ENCODE measurements at places on chromosomes 16 and 17.

DNA sequence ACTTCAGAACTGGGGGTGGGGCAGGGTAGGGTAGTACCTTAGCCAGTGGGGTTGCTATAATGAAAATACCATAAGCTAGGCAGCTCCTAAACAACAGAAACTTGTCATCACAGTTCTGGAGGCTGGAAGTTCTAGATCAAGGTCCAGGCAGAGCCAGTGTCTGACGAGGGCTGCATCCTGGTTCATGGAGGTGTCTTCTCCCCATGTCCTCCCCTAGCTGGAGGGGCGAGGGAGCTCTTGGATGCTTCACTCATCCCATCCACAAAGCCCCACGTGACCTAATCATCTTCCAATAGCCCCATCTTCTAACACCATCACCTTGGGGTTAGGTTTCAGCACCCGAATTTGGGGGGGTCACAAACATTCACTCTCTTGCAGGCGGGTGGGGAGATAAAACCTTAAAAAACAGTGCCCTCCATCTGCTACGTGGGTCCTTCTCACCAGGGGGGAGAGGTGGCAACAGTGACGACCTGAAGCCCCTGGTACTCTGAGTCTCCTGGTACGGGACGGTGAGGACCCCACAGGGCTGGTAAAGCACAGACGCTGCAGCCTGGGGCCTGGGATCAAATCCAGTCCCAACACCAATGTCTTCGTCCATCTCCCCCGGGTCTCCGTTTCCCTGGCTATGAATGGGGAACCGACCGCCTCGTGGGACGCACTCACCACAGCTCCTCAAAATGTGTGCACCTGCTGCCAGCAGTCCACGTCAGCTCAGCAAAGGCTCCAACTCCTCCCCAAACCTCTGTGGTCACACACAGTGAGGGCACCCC lies 22.8 kb downstream of the RAB40B start:
- DNase-seq, result no peak

DNA sequence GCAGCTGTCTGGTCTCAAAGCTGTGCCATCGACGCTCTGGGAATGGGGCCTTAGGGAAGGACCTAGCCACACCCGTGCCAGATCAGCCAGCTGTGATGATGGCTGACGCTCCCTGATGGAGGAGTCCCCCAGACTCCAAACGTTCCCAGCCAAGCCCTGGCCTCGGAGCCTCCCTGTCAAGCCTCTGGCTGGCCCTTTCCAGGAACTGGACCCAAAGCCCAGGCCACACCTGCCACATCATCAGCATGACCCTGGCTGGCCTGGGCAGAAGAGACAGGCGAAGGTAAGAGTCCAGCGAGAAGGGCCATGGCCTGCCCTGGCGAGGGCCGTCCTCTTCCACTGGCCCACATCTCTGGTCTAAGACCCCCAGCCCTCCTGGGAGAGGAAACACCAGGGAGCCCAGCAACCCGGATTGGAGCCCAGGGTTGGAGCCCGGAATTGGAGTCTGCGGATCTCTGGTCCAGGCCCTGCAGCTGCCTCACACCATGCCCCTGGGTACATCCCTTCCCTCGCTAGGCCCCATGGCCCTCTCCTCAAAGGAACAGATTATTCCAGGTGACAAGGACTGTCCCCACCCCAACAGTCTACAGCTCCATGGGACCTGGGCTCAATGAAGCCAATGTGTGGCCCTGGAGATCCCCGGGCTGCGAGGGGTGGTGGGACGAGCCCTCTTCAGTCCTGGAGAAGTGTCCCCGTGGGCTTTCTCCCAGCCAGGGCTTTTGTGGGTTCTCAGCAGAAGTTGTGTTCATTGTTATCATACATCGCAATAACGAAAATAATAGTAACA lies 105.1 kb upstream of the TNRC6C start:
- no peak for DNase-seq

DNA sequence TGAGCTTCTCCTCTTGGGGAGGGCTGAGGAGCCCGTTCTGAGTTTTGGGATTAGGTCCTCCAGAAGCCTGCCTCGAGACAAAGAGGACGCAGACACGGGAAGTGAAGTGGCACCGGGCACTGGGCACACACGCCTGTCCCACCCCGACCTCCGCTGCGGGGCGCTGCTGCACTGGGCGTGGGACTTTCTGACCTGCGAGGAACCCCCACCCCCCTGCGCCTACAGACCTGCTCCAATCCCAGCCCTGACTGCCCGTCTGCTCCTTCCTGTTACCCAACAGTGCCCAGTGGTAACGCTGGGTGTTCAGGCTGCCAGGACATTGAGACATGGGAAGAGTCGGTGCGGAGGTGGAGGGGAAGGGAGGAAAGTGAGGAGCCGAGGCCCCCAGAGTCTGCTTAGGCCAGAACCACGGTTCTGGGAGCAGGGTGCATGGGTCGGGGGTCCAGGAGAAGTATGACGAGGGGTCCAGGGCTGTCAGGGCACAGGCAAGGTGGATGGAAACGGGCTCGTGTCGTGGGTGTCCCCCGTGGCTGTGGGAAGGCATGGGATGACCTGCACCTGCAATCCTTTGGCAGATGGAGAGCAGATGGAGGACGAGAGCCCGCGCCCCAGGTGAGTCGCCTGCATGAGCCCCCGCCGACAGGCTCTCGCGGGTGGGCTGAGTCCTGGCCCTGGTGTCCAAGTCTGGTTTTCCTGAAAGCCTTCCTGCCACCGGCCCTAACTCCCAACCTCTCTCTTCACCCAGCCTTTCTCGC lies 112.0 kb upstream of the CREBBP start:
- DNase-seq, result no peak

- DNase-seq, result no peak
These were observed 78.0 kb downstream of the GNAO1 start for GRCh38 chr16:56269281-56269680.

GRCh38 chr16:14109782-14110727 lies 38.9 kb downstream of the MRTFB start:
- DNase-seq, result no peak

GRCh38 chr17:64117981-64118979 lies 11.7 kb downstream of the ERN1 start:
- peak; percentile 54 for DNase-seq

GRCh38 chr17:43018932-43019331 lies 3.3 kb downstream of the VAT1 start:
- no peak for DNase-seq

DNA sequence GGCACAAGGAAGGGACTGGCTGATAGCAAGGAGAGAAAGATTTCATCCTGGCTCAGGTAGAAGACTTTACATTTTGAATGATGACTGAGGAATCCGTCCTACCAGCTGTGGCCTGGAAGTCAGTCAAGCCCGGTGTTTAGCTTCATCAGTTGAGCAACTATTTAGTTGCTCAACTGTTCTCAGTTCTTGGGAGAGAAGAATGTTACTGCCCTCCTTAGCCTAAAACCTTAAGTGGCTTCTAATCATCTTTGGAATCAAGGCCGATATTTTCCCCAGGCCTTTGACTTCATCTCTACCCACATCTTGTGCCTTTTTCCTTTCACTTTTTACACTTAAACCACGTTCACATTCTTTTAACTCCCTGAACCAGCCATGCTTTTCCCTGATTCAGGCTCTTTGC lies 17.3 kb upstream of the RBL2 start:
- DNase-seq, result no peak

- peak; percentile 53 for DNase-seq
These were observed 24.2 kb upstream of the TMC5 start for GRCh38 chr16:19393226-19394111.

DNA sequence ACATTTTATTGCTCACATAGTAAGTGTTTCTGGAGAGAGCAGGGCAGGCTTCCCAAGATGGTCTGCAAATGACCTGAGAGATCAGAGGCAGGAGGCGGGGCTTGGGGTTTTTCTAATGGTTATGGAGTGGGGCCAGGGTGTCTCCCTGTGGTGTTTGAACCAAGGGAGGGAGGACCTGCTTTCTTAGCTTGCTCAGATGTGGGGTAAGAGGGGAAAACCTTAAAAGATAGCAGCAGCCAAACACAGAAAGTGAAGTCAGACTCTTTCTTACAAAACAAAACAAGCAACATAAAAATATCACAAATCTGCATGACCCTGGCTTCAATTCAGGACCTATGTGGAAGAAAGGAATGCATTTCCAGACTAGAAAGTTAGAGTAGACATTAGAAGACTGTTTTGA lies 22.9 kb upstream of the DNAJA2 start:
- DNase-seq, result no peak

DNA sequence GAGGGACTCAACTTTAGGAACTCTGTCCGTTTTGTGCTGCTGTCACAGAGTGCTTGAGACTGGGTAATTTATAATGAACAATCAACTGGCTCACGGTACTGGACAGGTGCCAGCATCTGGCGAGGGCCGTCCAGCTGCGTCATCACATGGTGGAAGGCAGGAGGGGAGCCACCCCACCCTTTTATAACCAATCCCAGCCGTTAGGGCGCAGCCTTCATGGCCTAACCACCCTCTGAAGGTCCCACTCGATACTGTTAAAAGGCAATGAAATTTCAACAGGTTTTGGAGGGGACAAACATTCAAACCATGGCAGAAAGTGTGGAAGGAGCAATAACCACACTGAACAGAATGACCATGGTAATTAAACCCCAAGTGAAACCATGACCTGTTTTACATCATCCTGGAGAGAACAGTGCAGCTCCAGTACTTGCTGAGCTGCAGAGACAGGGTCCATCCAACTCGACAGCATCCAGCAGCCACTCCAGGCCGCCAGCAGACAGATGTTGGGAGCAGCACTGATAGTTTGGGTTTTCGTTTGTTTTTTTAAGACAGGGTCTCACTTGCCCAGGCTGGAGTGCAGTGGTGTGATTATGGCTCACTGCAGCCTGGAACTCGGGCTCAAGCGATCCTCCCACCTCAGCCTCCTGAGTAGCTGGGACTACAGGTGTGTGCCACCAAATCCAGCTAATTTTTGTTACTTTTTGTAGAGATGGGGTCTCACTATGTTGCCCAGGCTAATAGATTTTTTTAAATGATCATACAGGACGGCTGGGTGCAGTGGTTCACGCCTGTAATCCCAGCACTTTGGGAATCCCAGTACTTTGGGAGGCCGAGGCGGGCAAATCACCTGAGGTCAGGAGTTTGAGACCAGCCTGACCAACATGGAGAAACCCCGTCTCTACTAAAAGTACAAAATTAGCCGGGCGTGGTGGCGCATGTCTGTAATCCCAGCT lies 11.0 kb downstream of the CHMP6 start:
- peak; percentile 10 for DNase-seq

DNA sequence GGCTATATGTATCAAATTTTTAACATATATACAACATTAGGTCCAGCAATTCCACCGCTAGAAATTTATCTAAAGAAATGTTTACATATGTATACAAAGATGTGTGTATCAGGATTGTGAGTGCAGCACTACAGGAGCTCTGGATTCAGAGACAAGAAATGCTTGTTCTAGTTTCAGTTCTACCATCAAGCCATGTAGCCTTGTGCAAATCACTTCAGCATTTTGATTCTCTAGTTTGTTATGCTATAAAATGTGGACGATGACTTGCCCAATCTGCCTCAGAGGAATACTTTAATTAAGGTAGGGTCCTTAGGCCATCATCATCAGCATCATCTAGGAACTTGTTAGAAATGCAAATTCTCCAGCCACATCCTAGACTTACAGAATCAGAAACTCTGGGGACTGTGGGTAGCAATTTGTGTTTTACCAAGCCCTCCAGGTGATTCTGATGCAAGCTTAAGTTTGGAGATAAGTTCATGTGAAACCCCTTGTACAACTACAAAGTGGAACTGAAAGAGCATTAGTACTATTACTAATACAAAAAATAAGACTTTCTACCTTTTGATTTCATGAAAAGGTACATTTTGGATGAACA lies 131.2 kb upstream of the CORO6 start:
- no peak for DNase-seq

GRCh38 chr17:39224778-39225307 lies 902 bp downstream of the STAC2 start:
- DNase-seq, result no peak

GRCh38 chr16:86844695-86845094 lies 266.3 kb downstream of the FOXL1 start:
- DNase-seq, result no peak

DNA sequence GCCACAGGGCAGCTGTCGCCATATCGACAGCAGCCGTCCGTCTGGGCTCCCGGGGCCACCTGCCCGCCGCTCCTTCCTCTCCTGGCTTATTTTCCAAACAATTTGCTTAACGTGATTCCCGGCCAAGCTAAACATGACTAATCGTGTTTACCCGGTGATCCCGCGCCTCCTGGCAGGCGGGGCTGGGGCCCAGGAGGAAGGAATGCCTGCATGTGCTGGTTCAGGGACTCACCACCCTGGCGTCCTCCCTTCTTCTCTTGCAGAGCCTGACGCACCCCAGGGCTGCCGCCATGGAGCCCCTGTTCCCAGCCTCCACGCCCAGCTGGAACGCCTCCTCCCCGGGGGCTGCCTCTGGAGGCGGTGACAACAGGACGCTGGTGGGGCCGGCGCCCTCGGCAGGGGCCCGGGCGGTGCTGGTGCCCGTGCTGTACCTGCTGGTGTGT lies 6.1 kb downstream of the SSTR5 start:
- DNase-seq, result peak; percentile 27

GRCh38 chr16:3641801-3642396 lies 12.6 kb upstream of the DNASE1 start:
- no peak for DNase-seq

DNA sequence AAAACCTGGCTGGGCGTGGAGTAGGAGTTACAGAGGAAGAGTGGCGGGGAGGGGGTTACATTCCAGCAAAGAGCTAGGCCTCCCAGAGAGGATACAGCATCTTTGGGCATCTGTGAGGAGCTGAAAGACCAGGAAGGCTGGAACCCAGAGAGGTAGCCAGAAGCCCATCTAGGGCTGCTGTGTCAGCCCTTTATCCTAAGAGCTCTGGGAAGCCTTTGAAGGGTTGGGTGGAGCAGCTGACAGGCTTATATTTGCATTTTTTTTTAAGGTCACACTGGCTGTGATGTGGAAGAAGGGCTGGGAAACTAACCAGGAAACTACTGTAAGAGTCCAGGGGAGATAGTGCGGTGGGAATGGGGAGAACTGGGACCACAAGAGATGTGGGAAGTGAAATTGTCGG lies 6.8 kb upstream of the CNOT1 start:
- no peak for DNase-seq

DNA sequence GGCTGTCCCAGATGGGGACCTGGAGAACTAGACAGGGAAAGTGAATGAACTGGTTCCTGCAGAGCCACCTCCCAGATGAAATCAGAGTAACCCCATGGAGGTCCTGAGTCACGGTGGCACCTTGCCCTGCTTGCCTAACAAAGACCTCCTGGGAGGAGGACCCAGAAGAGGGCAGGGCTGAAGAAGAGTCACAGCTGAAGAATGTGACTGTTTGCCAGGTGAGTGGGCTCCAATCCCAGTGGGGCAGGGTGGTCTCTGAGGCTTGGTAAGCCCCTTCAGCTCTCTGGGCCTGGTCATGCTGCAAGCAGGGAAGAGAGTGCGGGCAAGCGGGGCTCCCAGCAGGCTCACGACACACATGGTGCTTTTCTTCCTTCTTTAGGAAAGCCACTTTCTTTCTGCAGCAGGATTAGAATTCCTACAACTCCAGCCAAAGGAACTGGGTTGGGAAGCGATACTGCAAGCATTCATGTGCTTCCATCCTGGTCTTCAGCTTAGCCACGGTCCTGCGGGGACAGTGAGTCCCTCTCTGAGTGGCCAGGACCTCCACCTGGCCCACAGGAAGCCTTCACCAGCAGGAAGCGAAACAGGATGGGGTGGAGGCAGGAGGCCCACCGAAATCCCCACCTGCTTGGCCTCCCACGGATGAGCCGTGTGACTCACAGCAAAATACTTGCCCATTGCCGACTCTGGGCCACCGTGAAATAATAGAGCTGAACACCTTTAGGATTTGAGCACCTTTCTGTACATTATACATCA lies 4.3 kb downstream of the C16orf74 start:
- no peak for DNase-seq

- DNase-seq, result no peak
These were observed 9.9 kb downstream of the MTSS2 start for GRCh38 chr16:70675851-70676513.

All from DMS79 (cell line).